HCEC 1CT (cell line): ENCODE measurements at places on chromosomes 4 and X.

GRCh38 chrX:64093761-64094160, 111.7 kb downstream of the AMER1 start:
- no peak for DNase-seq

GRCh38 chr4:47776353-47776752, 61.5 kb downstream of the CORIN start:
- no peak for DNase-seq

DNA sequence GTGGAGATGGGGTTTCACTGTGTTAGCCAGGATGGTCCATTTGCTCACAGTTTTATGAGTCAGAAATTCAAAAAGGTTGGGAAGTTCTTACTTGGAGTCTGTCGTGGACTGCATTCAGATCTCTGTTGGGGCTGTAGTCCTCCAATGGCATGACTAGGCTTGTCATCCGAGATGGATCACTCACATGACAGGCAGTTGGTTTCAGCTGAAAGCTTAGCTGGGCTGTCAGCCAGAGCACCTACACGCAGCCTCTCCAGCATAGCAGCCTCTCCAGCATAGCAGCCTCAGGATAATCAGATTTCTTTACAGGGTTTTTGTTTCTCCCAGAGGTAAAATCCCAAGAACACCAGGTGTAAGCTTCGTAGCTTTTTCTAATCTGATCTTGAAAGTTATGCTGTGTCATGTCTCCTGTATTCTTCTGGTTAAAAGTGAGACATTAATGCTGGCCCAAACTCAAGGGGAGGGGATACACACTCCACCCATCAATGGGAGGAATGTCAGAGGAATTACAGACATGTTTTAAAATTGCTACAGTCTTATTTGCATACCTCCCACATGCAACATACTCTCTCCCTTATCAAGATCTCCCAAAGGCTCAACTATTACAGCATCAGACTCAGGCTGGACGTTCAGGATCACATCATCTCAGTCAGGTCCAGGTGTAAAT, 31.6 kb upstream of the SOD3 start:
- DNase-seq: no peak

GRCh38 chr4:168380290-168380689, 61.7 kb upstream of the DDX60 start:
- DNase-seq: no peak

DNA sequence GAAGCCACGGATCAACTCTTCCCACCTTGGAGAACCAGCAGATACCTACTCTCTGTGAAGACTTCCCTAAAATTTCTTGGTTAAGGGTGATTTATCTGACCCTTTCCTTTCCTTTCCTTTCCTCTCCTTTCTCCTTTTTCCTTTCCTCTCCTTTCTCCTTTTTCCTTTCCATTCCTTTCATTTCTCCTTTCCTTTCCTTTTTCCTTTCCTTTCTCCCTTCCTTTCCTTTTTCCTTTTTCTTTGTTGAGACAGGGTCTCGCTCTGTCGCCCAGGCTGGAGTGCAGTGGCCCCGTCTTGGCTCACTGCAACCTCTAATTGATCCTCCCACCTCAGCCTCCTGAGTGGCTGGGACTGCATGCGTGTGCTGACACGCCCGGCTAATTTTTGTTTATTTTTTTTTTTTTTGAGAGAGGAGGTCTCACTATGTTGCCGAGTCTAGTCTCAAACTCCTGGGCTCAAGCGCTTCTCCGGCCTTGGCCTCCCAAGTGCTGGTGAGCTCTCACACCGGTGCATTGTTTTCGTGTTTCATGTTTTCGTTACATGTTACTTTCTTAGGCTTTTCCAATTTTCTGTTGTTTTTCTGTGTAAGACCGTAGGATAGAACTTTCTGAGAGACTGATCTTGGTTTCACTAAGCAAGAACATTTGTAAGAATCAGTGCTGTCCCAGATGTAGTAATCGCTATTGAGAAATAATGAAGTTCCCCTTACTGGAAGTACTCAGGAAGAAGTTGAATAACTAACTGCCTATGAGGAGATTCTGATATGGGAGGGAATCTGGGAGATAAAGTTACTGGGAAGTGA, 2.0 kb downstream of the TMEM165 start:
- DNase-seq: peak; percentile 55

DNA sequence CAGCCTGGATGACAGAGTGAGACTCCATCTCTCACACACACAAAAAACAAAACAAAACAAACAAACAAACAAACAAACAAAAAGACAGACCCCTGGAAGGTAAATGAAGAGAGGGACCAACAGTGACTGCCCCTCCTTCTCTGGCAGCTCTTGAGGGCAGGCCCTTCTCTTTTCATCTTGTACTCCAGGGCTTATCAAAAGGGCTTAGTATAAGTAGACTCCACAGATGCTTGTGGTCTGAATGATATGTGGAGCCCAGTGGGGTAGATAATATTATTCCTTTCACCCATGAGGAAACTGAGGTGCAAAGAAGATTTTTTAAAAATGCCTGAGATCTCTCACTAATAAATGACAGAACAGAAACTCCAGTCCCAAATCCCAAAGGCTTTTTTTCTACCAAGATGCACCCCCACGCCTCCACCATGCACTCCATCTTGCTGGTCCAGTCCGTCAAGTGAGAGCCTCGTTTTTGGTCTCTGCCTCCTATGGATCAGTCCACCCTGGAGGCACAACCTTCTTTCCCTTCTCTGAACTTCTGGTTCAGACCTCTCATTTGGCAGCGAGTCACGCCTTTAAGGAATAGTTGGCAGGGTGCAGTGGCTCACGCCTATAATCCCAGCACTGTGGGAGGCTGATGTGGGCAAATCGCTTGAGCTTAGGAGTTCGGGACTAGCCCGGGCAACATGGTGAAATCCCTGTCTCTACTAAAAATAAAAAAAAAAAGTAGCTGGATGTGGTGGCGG, 17.0 kb upstream of the CHRNA9 start:
- no peak for DNase-seq

- DNase-seq: no peak
Measured at GRCh38 chrX:118853596-118853995, 30.0 kb downstream of the ZCCHC12 start.

GRCh38 chrX:30982467-30982866, 89.4 kb downstream of the FTHL17 start:
- no peak for DNase-seq

DNA sequence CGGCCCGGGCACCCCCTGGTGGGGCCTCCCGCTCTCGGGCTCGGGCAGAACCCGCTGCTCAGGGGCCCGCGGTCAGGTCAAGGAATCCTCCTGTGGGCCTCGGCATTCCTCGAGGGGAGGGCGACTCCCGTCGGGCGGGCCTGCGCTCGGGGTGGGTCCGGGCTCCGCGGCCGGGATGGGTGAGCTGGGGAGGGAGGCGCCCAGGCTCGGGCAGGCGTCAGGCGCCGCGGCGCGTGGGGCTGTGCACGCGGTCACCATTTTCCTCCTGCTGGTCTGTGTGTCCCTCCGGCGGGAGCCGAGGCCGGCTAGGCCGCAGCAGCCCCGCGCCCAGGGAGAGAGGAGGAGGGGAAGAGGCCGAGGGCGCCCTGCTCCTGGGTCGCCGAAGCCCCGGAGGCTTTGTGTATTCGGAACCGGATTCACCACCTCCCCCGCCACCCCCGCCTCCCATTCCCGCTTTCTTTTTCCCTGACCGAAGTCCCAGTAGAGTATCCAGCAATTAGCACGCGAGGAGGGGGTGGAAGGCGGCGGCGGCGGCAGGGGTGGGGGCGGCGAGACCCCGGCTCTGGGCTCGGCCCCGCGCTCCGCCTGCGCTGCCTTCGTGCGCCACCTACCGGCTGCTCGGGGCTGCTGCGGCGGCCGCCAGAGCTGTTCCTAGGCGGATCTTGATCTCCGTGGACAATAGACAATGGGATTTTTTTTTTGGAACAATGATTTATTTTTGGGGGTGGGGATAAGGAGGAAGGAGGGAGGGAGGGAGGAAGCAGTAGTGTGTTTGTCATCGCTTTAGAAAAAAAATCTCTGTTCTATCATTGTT, 99.0 kb upstream of the MAML3 start:
- peak; percentile 22 for DNase-seq

GRCh38 chr4:7647186-7647585, 212.5 kb upstream of the PSAPL1 start:
- no peak for DNase-seq

DNA sequence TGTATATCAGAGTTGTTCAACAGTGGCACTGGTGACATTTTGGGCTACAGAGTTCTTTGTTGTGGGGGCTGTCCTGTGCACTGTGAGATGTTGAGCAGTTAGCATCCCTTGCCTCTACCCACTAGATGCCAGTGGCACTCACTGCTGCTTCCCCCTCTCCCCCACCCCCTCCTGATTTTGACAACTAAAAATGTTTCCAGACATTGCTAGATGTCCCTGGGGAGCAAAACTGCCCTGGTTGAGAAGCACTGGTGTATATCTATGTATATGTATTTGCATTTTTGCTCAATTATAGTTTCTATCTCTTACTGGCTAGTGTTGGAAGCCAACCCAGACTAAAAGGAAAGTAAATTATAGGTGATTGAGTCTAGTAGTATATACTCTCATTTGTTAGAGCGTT, 2.4 kb downstream of the TMEM131L start:
- DNase-seq: no peak

DNA sequence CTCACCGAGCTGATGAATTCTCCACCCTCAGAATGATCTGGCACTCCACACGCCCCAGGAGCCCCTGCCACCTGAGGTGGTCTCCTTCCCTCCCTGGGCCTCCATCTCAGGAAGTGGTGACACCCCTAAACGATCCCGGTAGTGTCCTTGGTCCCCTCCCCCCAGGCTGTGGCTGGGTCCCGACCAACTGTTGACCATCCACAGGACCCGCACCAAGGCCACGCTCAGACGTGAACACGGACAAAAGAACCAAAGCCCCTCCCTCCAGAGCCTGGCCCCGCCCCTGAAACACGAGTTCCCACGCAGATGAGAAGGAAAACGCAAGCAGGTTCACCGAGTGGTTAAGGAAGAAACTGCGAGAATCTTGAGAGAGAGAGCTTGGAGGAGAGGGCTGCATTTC, 16.6 kb downstream of the LRPAP1 start:
- no peak for DNase-seq

DNA sequence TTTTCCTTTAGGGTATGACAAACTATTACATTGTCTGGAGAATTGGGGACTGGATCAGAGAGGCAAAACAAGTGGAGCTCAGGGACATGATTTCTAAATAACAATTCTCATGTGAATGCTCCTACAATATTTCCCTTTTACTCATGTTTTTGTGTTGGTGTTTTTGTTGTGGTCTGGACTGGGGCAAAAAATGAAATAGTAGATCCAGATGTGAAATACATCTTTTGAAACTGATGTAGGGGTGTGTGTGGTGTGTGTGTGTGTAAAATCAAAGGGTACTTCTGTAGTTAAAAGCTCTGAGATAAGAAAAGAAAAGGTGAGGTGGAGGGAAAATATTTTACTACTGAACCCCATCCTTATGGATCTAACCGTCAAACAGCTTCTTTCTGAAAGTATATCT, 188.4 kb upstream of the RPL34 start:
- DNase-seq: no peak

- DNase-seq: no peak
Measured at GRCh38 chr4:170281027-170281426, 191.3 kb upstream of the AADAT start.

DNA sequence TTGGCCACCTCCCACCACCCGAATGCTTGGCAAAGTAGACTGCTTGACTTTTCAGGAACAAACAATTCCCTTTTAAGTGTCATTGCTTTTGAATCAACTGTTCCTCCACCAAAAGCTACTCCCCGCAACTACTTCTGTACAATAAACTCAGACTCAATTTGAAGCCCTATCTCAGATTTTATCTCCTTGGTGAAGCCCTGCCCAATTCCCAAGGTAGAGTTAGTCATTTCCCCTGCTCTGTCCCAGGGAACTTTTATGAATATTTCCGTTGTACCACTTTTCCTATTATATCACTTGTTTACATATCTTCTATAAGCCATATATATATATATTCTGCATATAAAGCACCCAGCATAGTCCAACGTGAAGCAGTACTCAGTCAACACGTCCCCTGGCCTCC, 102.8 kb downstream of the C4orf51 start:
- DNase-seq: no peak

DNA sequence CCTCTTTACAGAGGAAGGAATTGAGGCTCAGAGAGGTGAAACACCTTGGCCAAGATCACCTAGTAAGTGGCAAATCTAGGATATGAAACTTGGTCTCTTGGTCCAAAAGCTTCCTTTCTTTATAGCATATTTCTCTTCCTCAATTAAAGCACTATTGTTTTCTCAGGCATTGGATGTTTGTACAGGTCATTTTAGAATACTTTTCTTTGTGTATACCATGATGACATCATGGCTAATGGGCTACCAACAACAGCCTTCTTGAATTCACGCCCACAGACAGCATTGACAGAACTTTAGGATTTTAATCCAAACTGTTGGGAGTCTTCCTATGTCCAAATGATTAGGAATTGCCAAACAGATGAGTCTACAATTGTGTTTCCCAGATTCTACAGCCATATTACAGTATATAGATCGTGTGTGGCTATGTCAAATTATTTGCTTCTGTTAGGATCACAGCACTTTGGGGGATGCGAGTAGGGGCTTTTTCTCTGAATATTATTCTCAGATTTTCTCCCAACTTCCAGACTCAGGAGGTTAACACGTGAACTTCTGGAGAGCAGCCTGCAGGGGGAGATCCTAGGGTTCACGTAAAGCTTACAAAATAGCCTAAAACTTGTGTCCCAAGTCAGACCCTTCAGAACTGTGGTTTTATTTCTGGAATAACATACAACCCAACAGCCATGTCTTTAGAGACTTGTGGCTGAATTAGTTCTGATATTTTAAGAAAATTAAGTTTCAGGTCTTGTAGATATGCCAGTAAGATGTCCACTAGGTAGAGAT, 191.8 kb downstream of the SHROOM3 start:
- no peak for DNase-seq

DNA sequence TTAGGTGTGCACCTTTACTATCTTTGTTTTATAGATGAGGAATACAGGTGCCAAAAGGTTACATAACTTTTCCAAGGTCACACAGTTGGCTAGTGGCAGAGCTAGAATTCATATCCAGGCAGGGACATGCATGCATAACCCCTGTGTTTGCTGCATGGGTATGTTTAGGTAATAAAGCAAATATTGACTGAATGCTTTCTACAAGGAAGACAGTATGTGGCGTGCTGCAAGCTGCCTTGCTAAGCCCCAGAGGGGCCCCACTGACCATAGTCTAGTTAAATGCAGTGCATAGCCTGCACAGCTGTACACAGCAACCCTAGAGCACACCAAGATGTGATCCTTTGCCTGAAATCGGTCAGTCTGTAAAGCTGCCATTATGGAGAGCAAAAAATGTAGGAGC, 320.5 kb upstream of the IGFBP7 start:
- no peak for DNase-seq
